Activated T-helper 1 cell treated with anti-CD3 and anti-CD28 coated beads, Interleukin-12 subunit alpha, Interleukin-12 subunit beta, Interleukin-2, Interleukin-4 antibody, amounts not matched to agents 30 ng/mL and 10 ng/mL and 1 ng/mL, durations not matched to agents 14 hours and 24 hours and 36 hours (primary cell): ENCODE measurements at places on chromosomes 16 and 17. TPM values are rescaled to one million over a fixed set of nuclear protein-coding genes. Genes with fewer than 3 reads are reported as not detected.
A peak's percentile ranks its signal among the peaks of the same experiment; 100 is the strongest.

GRCh38 chr17:79280866-79281572 lies 206.4 kb downstream of the ENGASE start:
- no peak for DNase-seq

- peak; percentile 13 for DNase-seq
Observed at GRCh38 chr17:49388290-49388640, 26.2 kb upstream of the ZNF652 start.

- peak; percentile 61 for DNase-seq
Observed at GRCh38 chr16:57899771-57900661, 70.9 kb downstream of the CNGB1 start.

- no peak for DNase-seq
Observed at GRCh38 chr17:67534941-67535340, 157.9 kb downstream of the PITPNC1 start.

GRCh38 chr16:57123974-57124674 lies 31.7 kb downstream of the CPNE2 start:
- no peak for DNase-seq

DNA sequence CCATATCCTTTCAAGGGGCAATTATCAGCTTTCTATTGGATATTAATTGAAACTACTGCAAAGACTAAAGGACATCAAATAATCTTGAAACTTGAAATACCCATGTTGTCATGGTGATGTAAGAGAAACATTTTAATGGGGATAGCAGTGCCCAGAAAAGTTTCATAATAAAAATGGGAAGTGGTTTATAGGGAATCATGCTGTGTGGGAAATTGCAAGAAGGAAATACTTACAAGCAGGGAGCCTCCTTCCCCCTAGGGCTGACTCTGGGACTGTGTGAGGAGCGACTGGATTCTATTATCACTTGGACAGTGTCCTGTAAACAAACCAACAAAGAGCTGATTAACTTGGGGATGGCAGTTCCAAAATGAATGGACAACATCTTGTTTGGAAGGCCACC lies 1393.1 kb upstream of the GOT2 start:
- no peak for DNase-seq

GRCh38 chr17:2011411-2012371 lies 13.4 kb downstream of the RTN4RL1 start:
- no peak for DNase-seq

DNA sequence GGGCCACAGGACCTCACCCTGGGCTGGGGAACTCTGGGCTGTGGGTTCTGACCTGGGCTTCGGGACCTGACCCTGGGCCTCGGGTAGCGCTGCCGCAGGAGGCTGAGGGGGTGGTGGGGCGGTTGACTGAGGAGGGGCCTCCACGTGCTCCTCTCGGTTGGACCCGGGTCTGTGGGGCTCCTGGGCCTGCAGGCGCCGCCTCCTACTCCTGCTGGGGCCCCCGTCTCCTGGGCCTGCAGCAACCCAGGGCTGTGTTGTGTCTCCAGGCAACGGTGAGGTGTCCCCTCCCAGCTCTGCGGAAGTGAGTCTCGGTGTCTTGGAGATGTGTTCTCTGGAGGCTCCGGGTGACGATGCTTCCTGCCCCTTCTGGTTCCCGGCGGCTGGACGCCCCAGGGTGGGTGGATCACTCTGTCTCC lies 41.5 kb upstream of the GNG13 start:
- no peak for DNase-seq

- no peak for DNase-seq
Observed at GRCh38 chr17:77670173-77670572, 288.3 kb upstream of the TNRC6C start.

- DNase-seq, result no peak
Observed at GRCh38 chr17:81806461-81807209, 2.7 kb downstream of the GCGR start.

DNA sequence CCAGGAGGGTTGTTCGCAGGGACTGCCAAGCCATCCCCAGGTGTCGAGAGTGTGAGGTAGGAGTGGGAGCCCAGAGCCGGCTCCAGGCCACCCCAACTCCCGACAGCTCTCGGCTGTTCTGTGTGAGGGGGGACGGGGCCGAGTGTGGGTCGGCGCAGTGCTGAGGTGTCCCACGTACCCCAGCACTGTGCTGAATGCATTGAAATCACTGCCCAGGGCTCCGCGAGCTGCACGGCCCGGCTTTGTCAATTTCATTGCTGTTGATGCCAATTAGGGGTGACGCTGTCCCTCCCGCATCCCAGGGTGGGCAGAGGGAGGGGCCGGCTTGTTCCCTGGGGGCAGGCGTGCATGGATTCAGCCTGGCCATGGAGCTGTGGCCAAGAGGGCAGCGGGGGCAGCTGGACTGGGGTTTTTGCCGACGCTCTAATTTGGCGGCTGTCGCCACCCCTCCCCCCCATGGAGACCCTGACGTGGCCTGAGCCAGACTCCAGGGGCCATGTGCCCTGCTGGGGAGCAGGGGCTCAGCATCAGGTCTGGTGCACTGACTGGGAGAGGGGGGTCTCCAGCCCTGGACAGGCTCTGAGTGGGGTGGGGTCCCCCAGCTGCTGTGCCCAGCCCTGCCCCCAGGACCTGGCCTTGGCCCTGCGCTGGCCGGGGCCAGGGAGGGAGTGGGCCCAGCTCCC lies 14.3 kb downstream of the CENPX start:
- DNase-seq, result no peak

GRCh38 chr16:86786338-86786737 lies 208.0 kb downstream of the FOXL1 start:
- no peak for DNase-seq

ZG16 gene
- total RNA-seq, result not detected in 2 replicates

TAOK1 gene
- total RNA-seq, result 45.9 and 46.9 TPM in 2 replicates

KRTAP4-8 gene
- not detected in 2 replicates for total RNA-seq

CYGB gene
- total RNA-seq, result not detected in 2 replicates

GPRC5C gene
- 0.86 TPM in 1 of 2 replicates, not detected in the other for total RNA-seq

TP53TG3D gene
- not detected in 2 replicates for total RNA-seq

HOXB8 gene
- total RNA-seq, result not detected in 2 replicates
